GM06990 (cell line): ENCODE measurements at places on chromosomes 2 and 18.

DNA sequence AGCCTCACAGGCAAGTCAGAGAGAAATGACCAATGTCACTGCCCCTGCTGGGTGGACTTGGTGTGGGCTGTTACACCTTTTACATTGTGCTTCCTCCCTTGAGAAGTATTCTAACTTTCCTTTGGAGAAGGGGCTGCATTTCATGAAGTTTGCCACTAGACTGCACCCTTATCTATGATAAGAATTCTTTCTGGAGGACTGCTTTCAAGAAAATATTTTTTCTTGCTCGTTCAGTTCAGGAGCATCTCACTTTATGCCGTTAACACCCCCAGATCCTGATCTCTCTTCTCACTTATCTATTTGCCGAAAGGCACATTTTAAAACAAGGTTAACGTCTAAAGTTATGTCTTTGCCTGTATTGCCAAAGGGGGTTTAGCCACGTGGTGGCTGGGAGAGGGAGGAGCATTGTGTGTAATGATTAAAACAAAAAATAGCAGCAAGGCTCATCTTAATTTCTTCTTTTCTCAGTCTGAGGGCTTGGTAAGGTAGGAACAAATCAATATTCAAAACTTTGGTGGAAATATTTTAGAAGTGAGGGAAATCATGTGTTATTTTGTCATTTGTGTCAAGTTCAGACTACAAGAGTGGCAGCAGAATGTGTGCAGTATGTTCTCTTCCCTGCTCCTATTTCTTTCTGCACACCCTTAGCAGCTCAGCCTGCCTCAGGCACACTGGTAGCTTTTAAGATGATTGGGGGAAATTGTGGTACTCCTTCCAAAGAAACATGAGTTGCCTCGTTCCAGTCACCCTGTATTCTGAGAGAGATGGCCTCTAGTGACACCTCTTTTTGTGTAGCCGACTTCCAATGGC is 1.6 kb upstream of the IGFBP5 start:
- DNase-seq = no peak

DNA sequence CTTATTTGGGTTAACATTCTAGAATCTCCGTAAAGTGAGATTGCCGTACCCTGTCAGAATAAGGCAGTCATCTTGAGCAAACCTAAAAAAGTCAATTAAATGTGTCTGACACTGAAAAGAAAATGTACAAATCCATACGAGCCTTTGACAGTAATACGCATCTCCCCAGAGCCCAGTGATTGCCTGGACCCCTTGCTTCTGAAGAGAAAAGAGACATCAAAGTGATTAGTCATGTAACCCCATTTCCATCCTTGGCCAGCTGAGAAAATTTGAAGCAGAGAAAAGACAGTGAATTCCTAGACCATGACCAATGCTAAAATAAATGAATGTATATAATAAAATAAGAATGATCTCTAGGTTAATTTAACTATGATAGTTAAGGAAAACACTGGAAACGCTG is 1499.4 kb downstream of the SUCLG1 start:
- DNase-seq = no peak

DNA sequence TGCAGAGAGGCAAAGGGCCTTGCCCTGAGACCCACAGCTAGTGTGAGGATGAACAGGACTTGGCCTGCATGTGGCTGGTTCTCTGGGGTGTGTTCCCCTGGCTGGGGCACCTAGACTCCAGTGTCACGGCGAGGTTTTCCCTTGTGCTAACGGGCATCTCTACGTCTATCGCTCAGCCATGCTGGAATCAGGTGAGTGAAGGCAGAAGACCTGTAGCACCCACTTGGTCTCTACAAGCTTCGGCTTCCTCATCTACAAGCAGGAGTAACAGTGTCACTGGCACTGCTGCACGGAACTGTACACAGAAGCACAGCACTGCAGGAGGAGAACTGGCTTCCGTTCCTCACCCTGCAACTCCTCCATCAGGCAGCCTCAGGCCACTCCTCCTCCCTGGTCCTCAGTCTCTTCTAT is 30.6 kb downstream of the HS1BP3 start:
- DNase-seq = no peak

DNA sequence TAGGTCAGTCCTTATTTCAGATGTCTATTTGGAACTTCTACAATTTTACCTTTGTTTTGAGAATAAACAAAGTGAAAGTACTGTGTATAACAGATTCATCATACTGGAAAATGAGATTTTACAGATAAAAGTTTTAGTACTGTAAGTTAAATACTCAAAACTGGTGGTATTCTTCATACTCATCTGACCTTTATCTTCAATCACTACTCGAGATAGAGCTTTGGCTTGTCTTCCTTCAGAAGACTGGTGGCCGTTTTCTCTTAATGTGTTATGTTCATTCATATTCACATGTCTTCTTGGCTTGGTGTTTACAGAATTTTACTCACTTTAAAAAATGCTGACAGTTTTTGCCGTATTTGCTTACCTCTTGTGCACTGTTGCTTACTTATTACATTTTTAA is 2.1 kb downstream of the SPOPL start:
- no peak for DNase-seq

- DNase-seq = no peak
Observed at GRCh38 chr18:78726326-78727056, 253.1 kb upstream of the SALL3 start.
